Activated naive CD4-positive, alpha-beta T cell treated with anti-CD3 and anti-CD28 coated beads for 36 hours (primary cell): ENCODE measurements at places on chromosomes 13 and 19.

DNA sequence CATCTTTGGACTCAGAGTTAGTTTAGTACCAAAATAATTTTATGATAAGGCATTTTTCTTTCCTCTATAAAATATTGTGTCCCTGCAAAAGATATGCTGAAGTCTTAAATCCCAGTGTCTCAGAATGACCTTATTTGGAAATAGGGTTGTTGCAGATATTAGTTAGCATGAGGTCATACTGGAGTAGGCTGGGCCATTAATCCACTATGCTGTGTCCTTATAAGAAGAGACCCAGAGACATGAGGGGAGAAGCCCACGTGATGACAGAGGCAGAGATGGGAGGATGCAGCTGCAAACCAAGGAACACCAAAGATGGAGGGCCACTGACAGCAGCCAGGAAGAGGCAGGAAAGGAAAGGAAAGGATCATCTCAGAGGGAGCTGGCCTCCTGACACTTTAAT, 6.4 kb downstream of the POGLUT2 start:
- H3K4me3 ChIP-seq: no peak overlapping the region
- no peak overlapping the region for H3K27ac ChIP-seq
- no peak for DNase-seq
- H3K36me3 ChIP-seq: peaks cover 13% of the 10 kb centered on the region

GRCh38 chr19:46840498-46840942, 10.1 kb downstream of the AP2S1 start:
- DNase-seq: peak; percentile 61
- H3K4me1 ChIP-seq: no peaks in the 10 kb centered on the region
- H3K27me3 ChIP-seq: no peaks in the 10 kb centered on the region
- peaks cover 22% of the 10 kb centered on the region for H3K36me3 ChIP-seq

- no peak overlapping the region for H3K27ac ChIP-seq
- no peak for DNase-seq
- no peak overlapping the region for H3K4me3 ChIP-seq
- no peaks in the 10 kb centered on the region for H3K27me3 ChIP-seq
- peaks cover 4% of the 10 kb centered on the region for H3K4me1 ChIP-seq
- no peaks in the 10 kb centered on the region for H3K36me3 ChIP-seq
Measured at GRCh38 chr13:29648760-29649159, 53.3 kb upstream of the SLC7A1 start.

GRCh38 chr13:71577127-71577526, 289.9 kb downstream of the DACH1 start:
- no peak overlapping the region for H3K27ac ChIP-seq
- no peaks in the 10 kb centered on the region for H3K27me3 ChIP-seq
- no peaks in the 10 kb centered on the region for H3K36me3 ChIP-seq
- H3K4me1 ChIP-seq: no peaks in the 10 kb centered on the region
- no peak for DNase-seq

GRCh38 chr13:27053902-27054595, 117.6 kb downstream of the USP12 start:
- H3K4me1 ChIP-seq: no peaks in the 10 kb centered on the region
- H3K4me3 ChIP-seq: no peak overlapping the region
- H3K36me3 ChIP-seq: peaks cover 6% of the 10 kb centered on the region
- no peak for DNase-seq
- H3K27ac ChIP-seq: no peak overlapping the region
- no peaks in the 10 kb centered on the region for H3K27me3 ChIP-seq

DNA sequence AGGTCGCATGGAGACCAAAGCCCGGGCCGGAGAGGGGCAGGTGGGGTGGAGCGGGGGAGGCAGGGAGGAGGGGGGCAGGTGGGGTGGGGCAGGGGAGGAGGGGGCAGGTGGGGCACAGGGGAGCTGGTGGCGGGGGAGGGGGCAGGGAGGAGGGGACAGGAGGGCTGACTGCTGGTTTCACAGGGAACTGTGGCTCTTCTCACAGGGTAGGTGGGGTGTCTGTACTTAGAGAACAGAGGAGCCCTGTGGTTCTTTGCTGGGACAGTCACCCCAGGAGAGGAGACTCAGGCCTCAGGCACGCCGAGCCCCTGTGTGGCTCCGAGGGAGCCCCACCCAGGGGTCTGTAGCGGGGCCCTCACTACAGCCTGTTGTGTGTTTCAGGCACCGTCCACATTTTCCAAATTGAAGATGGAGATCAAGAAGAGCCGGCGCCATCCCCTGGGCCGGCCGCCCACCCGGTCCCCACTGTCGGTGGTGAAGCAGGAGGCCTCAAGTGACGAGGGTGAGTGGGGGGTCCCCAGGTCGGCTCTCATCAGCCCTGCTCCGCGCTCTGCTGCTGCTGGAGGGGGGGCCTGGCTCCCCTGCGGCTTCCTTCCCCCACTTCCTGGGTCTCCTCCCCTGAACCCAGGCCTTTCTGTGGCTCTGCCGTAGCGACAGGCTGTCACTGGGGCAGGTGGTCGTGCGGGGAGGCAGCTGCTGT, 162.7 kb downstream of the KDM4B start:
- H3K27ac ChIP-seq: peak overlapping the region; percentile 15
- DNase-seq: no peak
- H3K4me3 ChIP-seq: peak overlapping the region; percentile 49
- peaks cover 22% of the 10 kb centered on the region for H3K4me1 ChIP-seq

DNA sequence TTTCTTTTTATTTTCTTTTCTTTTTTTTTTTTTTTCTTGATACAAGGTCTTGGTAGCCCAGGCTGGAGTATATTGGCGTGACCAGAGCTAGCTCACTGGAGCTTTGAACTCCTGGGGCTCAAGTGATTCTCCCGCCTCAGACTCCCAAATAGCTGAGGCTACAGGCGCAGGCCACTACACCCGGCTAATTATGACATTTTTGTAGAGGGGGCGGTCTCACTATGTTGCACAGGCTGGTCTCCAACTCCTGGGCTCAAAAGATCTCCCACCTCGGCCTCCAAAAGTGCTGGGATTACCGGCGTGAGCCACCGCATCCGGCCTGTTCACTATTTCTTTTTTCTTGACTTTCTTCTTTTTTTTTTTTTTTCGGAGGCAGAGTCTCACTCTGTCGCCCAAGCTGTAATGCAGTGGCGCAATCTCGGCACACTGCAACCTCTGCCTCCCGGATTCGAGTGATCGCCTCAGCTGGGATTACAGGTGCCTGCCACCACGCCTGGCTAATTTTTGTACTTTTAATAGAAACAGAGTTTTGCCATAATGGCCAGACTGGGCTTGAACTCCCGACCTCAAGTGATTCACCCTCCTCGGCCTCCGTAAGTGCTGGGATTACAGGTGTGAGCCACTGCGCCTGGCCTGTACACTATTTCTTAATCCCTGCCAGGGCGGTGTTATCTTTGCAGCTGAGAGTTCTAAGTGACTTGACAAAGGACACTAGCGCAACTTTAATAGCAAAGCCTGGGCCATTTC, 37.1 kb upstream of the LSM14A start:
- H3K27me3 ChIP-seq: no peaks in the 10 kb centered on the region
- peaks cover 5% of the 10 kb centered on the region for H3K4me1 ChIP-seq
- peak overlapping the region; percentile 94 for H3K4me3 ChIP-seq
- H3K36me3 ChIP-seq: no peaks in the 10 kb centered on the region
